ENCODE measurements at places on chromosomes 7 and 10.

- no peak for ATAC-seq
Observed at GRCh38 chr7:30468041-30468440, 10.5 kb downstream of the NOD1 start.

GRCh38 chr7:71286924-71287323 lies 155.0 kb downstream of the GALNT17 start:
- no peak for ATAC-seq

- ATAC-seq, result no peak
Observed at GRCh38 chr10:71394926-71395562, 1.7 kb upstream of the CDH23 start.

DNA sequence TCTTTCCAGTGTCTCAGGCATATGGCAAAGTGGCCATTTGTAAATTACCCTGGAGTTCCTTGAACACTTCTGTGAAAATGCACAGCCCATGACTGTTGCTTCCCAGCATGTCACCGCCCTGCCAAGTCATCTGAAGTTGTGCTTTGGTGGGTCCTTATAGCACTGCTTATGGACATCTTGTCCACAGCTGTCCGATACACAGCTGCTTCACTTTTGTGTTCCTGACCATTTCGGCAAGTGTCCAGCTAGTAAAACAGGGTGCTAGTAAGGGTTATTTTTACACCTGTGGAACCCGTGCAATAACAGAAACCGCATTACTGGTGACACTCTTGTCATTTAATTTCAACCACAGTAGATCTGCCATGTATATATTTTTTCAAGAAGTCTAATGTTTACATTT lies 29.7 kb downstream of the PIP4K2A start:
- no peak for ATAC-seq

- ATAC-seq, result no peak
Observed at GRCh38 chr10:71323407-71323806, 4.3 kb downstream of the SLC29A3 start.

DNA sequence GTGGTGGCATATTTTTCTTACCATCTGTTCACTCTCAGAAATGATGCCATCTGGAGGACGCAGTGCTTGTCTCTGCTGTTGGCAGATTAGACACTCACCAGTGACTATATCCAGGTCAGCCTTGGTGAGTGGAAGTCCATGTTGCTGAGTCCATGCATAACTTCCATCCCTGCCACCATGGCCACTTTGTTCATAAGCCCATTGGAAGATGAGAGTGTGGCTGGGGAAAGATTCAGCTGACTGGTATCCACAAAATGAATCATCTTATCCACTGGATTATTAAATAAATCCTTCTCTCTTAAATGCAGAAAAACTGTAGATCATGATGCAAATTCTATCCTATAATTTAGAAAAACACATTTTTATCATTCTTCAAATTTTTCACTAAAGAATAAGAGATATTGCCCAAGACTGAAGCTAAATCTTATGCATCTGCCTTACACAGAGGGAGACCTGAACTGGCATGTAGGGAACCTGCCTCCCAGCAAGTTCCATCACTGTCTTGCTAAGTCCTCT lies 726.9 kb downstream of the TNS3 start:
- peak; percentile 86 for ATAC-seq

DNA sequence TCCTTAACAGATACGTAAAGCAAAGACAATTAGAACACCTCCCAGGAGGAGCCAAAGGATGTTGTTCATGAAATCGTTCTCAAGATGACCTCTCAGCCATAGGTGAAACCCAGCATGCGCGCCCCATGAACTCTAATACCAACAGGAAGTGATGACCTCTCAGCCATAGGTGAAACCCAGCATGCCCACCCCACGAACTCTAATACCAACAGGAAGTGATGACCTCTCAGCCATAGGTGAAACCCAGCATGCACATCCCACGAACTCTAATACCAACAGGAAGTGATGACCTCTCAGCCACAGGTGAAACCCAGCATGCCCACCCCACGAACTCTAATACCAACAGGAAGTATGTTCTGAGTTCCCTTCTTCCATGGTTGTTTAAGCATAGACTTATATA lies 205.2 kb upstream of the ADARB2 start:
- ATAC-seq, result no peak

GRCh38 chr10:119703903-119704508 lies 21.8 kb upstream of the INPP5F start:
- no peak for ATAC-seq

- no peak for ATAC-seq
Observed at GRCh38 chr7:27889800-27890199, 149.8 kb downstream of the TAX1BP1 start.

GRCh38 chr7:116952635-116953371 lies 498 bp upstream of the ST7 start:
- ATAC-seq, result peak; percentile 7

- peak; percentile 74 for ATAC-seq
Observed at GRCh38 chr10:5413012-5413938, 918 bp downstream of the NET1 start.

GRCh38 chr10:100020886-100021253 lies 11.1 kb upstream of the DNMBP start:
- ATAC-seq, result no peak

DNA sequence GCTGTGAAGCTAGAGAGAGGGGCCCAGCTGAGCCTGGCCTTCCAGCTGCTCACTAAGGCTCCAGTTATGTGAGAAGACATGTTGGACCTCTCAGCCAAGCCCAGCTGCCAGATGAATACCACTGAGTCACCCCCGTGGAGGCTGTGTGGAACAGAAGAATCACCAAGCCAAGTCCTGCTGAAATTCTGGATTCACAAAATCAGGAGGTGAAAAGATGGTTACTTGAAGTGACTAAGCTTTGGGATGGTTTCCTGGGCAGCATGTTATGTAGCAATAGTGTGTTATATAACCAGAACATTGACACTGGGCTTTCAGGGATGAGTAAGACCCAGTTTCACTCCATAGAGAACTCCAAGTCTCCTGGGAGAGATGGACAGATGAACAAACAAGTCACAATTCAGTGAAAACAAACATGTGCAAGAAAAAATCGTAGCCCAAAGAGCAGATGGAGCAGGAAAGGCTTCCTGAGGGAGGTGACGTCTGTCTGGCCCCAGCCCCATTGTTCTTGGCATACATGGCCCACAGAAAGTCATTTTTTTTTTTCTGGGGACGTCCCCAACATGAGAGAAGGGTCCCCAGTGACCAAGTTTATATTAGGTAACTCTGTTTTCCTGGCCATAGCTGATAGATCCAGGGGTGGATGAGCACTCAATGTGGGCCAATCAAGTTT lies 64.1 kb upstream of the PDZD8 start:
- ATAC-seq, result no peak

GRCh38 chr10:124657806-124658205 lies 86.4 kb downstream of the FAM53B start:
- ATAC-seq, result no peak

- no peak for ATAC-seq
Observed at GRCh38 chr10:49463605-49464004, 67.7 kb upstream of the DRGX start.

- no peak for ATAC-seq
Observed at GRCh38 chr7:4014346-4015050, 667.6 kb upstream of the FOXK1 start.

DNA sequence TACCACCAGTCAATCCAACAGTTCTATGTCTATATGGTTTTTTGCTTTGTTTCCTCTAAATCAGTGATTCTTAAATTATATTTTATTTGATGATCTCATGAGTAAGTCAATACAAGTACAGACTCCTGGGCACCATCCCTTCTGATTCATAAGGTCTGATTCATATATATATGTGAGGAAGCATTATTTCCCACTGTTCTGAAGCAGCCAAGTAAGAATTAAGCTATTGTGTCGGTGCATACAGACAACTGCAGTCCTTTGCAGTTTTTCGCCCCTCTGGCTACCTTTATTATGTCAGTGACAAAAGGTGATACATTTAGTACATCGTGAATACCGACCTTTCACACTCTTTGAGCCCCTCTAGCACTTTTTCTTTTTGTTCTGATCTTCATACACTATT lies 1079.6 kb upstream of the C7orf33 start:
- peak; percentile 18 for ATAC-seq

- no peak for ATAC-seq
Observed at GRCh38 chr10:44325596-44326307, 59.1 kb downstream of the CXCL12 start.

DNA sequence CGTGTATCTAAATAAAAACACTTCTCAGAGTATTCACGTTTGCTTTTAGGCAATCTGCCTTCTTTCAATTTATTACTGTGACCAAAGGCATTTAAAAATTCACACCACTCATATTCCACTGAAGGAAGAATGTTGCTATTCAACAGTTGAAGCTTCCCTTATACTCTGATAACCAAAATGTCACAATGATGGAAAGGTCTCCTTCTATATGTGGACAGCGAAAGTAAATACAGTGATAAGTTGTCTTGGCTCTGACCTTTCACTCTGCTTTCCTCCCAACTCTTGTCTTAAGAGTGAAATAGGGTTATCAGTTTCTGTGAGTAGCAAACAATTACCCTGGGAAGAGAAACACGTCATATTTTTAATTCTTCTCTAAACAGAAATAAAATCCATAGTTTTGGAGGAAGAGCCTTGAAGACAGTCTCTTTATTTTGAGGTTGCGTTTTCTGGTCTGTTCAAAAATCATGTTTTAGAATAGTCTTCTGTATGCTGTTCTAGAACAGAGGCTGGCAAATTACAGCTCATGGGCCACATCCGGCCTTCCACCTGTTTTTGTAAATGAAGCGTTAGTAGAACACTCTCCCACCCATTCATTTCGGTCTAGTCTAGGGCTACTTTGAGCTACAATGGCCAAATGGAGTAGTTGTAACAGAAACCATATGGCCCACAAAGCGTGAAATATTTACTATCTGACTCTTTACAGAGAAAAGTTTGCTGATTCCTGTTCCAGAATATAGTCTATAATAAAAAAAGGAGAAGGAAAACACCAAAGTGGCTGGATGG lies 41.3 kb downstream of the ETV1 start:
- ATAC-seq, result no peak

- no peak for ATAC-seq
Observed at GRCh38 chr10:76647301-76647700, 990.3 kb downstream of the KCNMA1 start.

DNA sequence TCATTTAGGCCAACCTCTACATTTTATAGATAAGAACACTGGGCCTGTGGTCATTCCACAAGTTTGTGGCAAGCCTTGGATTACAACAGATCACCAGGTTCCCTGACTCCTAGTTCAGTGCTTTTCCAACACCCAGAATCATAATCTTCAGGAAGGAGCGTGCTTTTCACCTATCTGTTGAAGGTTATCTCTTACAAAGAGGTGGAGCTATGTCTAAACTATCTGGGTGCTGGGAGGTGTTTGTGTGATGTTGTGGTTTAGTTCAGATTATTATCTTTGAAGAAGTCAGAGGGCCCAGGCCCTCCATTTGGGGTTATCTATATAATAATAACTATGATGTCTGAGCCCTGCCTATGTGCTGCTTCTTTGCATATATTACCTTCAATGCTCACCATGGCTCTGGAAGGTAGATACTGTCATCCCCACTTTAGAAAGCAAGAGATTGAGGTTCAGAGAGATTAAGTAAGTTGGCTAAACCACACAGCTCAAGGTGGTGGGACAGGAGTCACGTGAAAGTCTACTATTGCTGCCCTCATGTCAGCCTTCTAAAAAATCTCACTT lies 24.0 kb downstream of the IL2RA start:
- no peak for ATAC-seq

- ATAC-seq, result no peak
Observed at GRCh38 chr10:69425511-69426298, 9.0 kb upstream of the TACR2 start.

GRCh38 chr10:7298495-7298894 lies 112.3 kb downstream of the SFMBT2 start:
- no peak for ATAC-seq

- ATAC-seq, result no peak
Observed at GRCh38 chr10:72114706-72115450, 26.5 kb upstream of the SPOCK2 start.

- no peak for ATAC-seq
Observed at GRCh38 chr10:95651346-95652060, 5.0 kb downstream of the ALDH18A1 start.

DNA sequence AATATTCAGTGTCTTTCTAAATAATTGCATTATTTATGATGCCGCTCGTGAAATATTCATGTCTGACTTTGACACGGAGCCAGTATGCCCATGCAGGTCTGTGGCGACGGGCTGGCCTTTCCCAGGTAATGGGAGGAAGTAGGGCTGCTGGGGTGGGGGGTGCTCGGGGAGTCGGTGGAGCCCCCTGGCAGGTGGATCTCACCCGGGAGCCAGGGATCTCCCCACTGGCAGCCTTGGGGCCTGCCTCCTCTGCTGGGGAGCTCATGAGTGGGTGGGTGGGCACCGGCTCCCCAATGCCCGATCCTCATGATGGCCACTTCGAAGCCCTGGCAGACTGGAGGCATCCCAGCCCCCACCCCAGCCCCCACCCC lies 52.8 kb downstream of the PWWP2B start:
- no peak for ATAC-seq

DNA sequence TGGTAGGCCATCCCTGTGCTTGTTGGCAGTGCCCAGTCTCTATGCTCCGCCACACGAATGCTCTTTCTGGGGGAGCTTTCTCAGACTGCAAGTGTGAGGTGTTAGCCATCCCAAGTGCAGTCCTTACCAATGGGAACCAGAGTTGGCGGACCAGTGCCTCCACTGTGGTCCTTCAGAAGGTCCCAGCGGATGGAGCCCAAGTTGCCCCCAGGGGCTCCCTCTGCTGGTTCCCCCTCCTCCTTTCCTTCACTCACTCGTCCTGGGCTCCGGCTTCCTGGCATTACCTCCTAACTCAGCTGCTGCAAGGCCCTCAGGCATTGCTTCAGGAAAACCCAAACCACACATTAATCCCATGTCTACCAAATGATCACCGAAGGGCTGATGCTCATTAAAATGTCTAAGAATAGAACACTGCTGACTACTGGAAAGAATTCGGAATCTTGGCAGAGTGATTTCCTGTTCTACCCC lies 139.8 kb downstream of the CUBN start:
- peak; percentile 15 for ATAC-seq

GRCh38 chr10:100489396-100489795 lies 26.6 kb downstream of the WNT8B start:
- ATAC-seq, result no peak

- no peak for ATAC-seq
Observed at GRCh38 chr10:21498377-21498776, 27.1 kb downstream of the SKIDA1 start.

GRCh38 chr7:47501406-47501805 lies 80.5 kb downstream of the TNS3 start:
- peak; percentile 93 for ATAC-seq

DNA sequence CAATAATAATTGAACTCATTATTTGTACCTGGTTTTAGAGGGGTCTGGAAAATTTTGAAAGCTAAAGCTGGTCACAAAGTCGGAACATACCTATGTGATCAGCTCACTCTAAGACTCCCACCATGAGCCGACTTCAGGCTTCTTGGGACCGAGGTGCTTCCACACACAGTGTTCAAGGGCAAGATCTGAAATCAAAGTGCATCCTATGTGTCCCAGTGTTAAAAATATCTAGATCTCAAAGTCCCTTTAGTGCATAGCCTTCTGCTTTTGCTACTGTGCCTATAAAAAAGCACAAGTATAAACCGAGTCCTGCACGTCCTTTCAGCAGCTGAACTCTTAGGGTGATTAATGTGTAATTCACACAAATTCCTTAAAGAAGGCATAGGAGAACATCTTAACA lies 43.5 kb upstream of the FXYD4 start:
- no peak for ATAC-seq

- ATAC-seq, result no peak
Observed at GRCh38 chr10:123472606-123473005, 193.5 kb upstream of the GPR26 start.

Measured in SK-N-SH treated with all-trans-retinoic acid at 6 μM for 48 hours (cell line).